ENCODE measurements at places on chromosomes 6 and 20. TPM values are rescaled to one million over a fixed set of nuclear protein-coding genes. Genes with fewer than 3 reads are reported as not detected.

DNA sequence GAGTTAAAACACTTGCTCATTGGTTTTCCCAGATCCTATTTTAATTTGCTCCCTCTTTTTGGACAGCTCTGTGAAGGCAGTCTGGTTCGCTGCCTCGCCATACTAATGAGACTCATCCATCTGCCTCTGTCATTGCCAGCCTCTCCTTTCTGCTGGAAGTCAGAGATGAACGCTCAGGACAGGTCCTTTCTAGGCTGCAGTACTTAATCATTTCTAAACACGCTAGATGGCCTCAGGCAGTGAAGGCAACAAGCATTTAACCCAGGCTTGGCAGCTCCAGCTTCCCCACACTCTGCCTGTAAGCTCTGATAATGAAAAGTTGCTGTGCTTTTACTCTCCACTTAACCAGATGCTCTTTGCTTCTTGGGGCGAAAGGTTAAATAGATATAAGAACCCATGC, 286.7 kb upstream of the POU3F2 start:
- no peak for DNase-seq

PCED1A gene
- 13.2 TPM for total RNA-seq

GRM1 gene
- total RNA-seq = not detected

DNA sequence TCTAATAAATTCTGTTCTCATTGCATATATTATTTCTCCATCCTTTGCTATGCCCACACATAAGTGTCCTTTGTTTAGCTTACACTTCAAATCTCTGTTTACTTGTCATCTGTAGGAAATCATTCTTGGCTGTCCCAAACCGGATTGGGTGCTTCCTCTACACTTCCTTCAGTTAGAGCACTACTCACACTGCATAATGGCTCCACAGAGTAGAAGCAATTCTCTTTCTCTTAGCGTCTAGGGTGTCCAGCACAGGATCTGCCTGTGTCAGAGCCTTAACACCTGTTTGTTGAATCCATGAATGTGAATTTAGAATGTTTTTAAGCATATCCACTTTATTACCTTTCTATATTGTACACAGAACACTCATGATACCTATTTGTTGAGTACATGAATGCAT, 87.0 kb upstream of the BMP2 start:
- DNase-seq = no peak

GNL1 gene
- 15.0 TPM for total RNA-seq

DNA sequence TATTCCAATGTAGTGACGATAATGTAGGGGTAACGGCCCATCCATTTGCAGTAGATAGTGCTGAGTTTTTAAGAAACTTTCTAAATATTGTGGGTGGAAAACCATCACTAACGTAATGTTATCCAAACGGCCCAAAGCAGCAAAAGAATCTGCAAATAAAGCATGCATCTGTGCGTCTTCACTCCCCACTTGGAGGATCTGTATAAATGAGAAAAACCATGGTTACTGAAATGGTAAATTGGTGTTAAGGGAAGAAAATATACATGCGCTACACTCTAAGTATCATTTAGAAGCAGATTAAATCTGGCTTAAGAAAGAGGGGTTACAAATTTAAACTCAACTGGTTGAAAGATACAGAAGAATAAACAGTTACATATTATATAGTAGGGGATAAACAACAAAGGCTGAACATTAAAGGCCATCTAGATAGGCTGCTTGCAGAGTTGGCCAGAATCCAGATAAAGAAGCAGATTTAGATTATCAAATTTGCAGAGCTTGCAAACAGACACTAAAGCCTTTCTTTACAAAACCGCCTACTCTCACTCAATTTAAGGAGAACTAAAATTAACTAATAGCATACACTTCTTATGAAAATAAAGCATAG, 93.3 kb downstream of the SESN1 start:
- no peak for DNase-seq

Data from A172 (cell line).